Activated naive CD8-positive, alpha-beta T cell treated with anti-CD3 and anti-CD28 coated beads, Interleukin-2, amount 10 ng/mL, durations not matched to agents 7 days and 5 days (primary cell): ENCODE measurements at places on chromosomes 3 and 15. TPM values are rescaled to one million over a fixed set of nuclear protein-coding genes. Genes with fewer than 3 reads are reported as not detected.
A peak's percentile ranks its signal among the peaks of the same experiment; 100 is the strongest.

- no peak for DNase-seq
- H3K27me3 ChIP-seq, result no peaks in the 10 kb centered on the region
- no peak overlapping the region for H3K27ac ChIP-seq
Observed at GRCh38 chr3:128814519-128815317, 64.7 kb upstream of the ACAD9 start.

- no peaks in the 10 kb centered on the region for H3K27me3 ChIP-seq
- peak overlapping the region; percentile 98 for H3K4me3 ChIP-seq
- H3K27ac ChIP-seq, result peak overlapping the region; percentile 98
- H3K36me3 ChIP-seq, result peaks cover 9% of the 10 kb centered on the region
- H3K4me1 ChIP-seq, result peaks cover 32% of the 10 kb centered on the region
Observed at GRCh38 chr3:129315223-129315997, 36.7 kb downstream of the HMCES start.

DNA sequence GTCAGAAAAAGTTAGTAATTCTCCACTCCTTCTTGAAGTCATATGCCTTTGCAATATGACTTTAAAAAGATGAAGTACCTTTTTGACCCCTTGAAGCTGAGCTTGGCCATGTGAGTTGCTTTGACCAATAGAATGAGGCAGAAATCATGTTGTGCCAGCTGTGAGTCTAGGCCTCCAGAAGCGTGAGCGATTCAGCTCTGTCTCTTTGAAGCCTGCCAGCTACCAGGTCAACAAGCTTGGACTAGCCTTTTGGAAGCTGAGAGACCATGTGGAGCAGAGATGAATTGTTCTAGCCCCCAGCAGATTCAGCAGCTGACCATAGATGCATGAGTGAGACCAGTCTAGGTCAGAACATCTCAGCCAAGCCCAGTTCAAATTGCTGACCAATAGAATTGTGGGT is 69.8 kb upstream of the EOMES start:
- H3K27me3 ChIP-seq, result no peaks in the 10 kb centered on the region
- no peak overlapping the region for H3K27ac ChIP-seq
- no peak overlapping the region for H3K4me3 ChIP-seq
- H3K4me1 ChIP-seq, result peaks cover 6% of the 10 kb centered on the region
- DNase-seq, result no peak

- H3K36me3 ChIP-seq, result peaks cover 12% of the 10 kb centered on the region
- DNase-seq, result no peak
- H3K4me1 ChIP-seq, result peaks cover 68% of the 10 kb centered on the region
- peak overlapping the region; percentile 57 for H3K27ac ChIP-seq
- H3K4me3 ChIP-seq, result peak overlapping the region; percentile 41
Observed at GRCh38 chr3:71438904-71439303, 144.6 kb downstream of the FOXP1 start.

DNA sequence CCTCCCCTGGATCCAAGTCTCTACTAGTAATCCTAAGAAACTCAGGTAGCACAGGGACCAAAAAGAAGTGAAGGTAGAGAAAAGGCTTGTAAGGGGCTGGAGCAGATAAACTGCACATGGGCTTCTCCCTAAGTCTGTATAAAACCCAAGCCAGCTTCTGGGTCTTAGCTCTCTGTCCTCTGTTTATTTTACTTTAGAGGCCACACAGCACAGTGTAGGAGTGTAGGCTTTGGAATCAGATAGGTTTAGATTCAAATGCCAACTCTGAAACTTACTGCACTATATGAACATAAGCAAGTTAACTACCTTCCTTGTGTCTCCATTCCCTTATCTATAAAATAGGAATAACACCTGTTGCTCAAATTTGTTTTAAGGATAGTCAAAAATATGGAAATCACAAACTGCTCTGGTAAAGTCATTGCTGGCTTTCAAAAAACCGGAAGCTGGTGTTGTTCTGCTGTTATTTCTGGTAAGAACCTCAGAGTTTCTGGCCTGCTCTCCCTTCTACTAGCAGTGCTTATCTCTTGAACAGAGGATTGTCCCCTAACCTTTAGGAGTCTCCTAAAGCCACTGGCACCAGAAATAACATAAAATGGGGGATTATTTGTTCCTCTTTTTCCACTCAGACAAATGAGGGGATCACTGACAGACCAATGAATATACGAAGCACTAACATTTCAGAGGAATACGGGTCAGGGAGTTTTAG is 33.8 kb downstream of the PIK3R4 start:
- H3K27ac ChIP-seq, result no peak overlapping the region
- no peaks in the 10 kb centered on the region for H3K27me3 ChIP-seq
- peaks cover 4% of the 10 kb centered on the region for H3K4me1 ChIP-seq
- no peak overlapping the region for H3K4me3 ChIP-seq

- no peak overlapping the region for H3K27ac ChIP-seq
- H3K4me3 ChIP-seq, result no peak overlapping the region
- peaks cover 8% of the 10 kb centered on the region for H3K36me3 ChIP-seq
- peaks cover 58% of the 10 kb centered on the region for H3K27me3 ChIP-seq
Observed at GRCh38 chr3:46059432-46059831, 32.1 kb upstream of the XCR1 start.

GRCh38 chr3:67646586-67647234 is 7.7 kb downstream of the SUCLG2 start:
- H3K4me3 ChIP-seq, result no peak overlapping the region
- H3K36me3 ChIP-seq, result peaks cover 77% of the 10 kb centered on the region
- no peak overlapping the region for H3K27ac ChIP-seq
- H3K27me3 ChIP-seq, result no peaks in the 10 kb centered on the region
- H3K4me1 ChIP-seq, result peaks cover 21% of the 10 kb centered on the region

GRCh38 chr3:29693863-29694262 is 413.0 kb downstream of the RBMS3 start:
- H3K27ac ChIP-seq, result no peak overlapping the region
- DNase-seq, result no peak
- H3K4me3 ChIP-seq, result no peak overlapping the region
- no peaks in the 10 kb centered on the region for H3K36me3 ChIP-seq
- no peaks in the 10 kb centered on the region for H3K4me1 ChIP-seq

GRCh38 chr3:169769287-169770181 is at the start of gene ACTRT3:
Gene ACTRT3, minus strand, starts transcription at chr3:169769561. Its CDS starts 41 bp downstream, at chr3:169769520.
- DNase-seq, result peak; percentile 74
- H3K27me3 ChIP-seq, result no peaks in the 10 kb centered on the region
- H3K4me1 ChIP-seq, result peaks cover 16% of the 10 kb centered on the region
- peaks cover 1% of the 10 kb centered on the region for H3K36me3 ChIP-seq
- H3K4me3 ChIP-seq, result peak within 1 kb of the TSS; percentile 88
- peak within 1 kb of the TSS; percentile 76 for H3K27ac ChIP-seq

DNA sequence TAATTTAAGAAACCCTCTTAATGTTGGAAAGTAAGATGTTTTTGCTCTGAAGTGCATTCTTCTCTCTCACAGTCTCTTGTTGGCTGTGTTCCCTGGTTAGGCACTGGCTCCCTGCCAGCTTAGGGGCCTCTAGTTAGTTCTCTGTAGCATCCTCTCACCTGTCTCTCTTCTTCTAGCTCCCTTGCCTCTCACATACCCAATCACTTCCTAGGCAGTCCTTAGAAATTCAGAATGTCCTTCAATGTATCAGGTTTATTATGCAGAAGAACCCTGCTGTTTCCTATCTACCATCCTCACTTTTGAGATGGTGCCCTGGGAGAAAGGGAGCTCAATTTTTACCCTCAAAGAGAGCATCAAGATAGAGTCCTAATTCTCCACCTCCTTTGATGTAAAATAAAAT is 36.2 kb upstream of the CPNE4 start:
- no peak overlapping the region for H3K27ac ChIP-seq
- no peaks in the 10 kb centered on the region for H3K27me3 ChIP-seq
- no peaks in the 10 kb centered on the region for H3K4me1 ChIP-seq
- no peak overlapping the region for H3K4me3 ChIP-seq
- H3K36me3 ChIP-seq, result no peaks in the 10 kb centered on the region

- no peaks in the 10 kb centered on the region for H3K36me3 ChIP-seq
- no peak overlapping the region for H3K4me3 ChIP-seq
Observed at GRCh38 chr3:24154781-24155180, 209.7 kb downstream of the NR1D2 start.

DNA sequence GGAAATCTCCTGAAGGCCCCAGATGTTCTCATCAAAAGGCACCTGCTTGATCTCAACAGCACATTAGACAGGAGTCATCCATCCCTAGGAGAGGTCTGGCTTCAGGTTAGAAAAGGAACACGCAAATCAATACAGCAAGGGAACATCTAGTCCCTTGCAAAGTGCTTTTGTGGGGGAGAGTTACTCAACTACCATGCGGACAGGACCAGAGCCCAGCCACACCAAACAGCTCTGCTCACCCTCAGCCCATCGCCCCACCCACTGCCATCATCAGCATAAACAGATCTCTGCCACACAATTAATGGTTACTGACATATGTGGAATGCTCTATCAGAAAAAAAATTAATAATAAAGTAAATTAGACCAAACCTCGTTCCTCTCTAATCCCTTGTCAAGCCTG is 85.6 kb downstream of the MYLK start:
- H3K27me3 ChIP-seq, result peaks cover 6% of the 10 kb centered on the region
- no peak overlapping the region for H3K27ac ChIP-seq
- H3K36me3 ChIP-seq, result no peaks in the 10 kb centered on the region
- no peak overlapping the region for H3K4me3 ChIP-seq

- no peak overlapping the region for H3K4me3 ChIP-seq
- DNase-seq, result no peak
- no peaks in the 10 kb centered on the region for H3K36me3 ChIP-seq
- no peaks in the 10 kb centered on the region for H3K27me3 ChIP-seq
Observed at GRCh38 chr3:151593928-151594327, 133.1 kb upstream of the IGSF10 start.

DNA sequence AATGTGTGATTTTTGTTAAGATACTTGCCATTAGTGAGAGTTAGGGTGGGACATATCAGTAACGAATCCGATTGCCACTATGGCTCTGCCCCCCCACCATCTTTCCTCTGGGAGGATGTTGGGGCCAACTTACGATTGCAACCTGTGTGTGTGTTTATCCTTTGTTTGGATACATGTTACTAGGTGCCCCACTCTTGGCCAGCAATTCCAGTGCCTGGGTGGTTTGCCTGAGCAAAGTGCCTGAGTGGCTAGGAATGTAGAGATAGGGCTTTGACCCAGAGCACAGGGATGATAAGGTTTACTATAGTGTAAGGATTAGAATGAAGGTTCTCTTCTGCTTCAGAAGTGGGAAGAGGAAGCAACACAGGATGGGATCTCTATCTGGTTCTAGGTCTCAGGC is 231.8 kb downstream of the TP63 start:
- no peaks in the 10 kb centered on the region for H3K4me1 ChIP-seq
- no peak overlapping the region for H3K4me3 ChIP-seq
- no peak for DNase-seq
- H3K27ac ChIP-seq, result no peak overlapping the region
- H3K36me3 ChIP-seq, result no peaks in the 10 kb centered on the region

GRCh38 chr3:53803124-53803815 is 42.9 kb downstream of the CHDH start:
- H3K4me3 ChIP-seq, result no peak overlapping the region
- no peak for DNase-seq
- H3K27me3 ChIP-seq, result no peaks in the 10 kb centered on the region
- no peak overlapping the region for H3K27ac ChIP-seq
- H3K4me1 ChIP-seq, result no peaks in the 10 kb centered on the region

GRCh38 chr3:69671082-69671952 is 67.9 kb upstream of the MITF start:
- no peak overlapping the region for H3K27ac ChIP-seq
- no peak for DNase-seq
- H3K27me3 ChIP-seq, result no peaks in the 10 kb centered on the region
- no peaks in the 10 kb centered on the region for H3K36me3 ChIP-seq

GRCh38 chr3:127371846-127372245 is 84.0 kb upstream of the PRR20G start:
- H3K4me1 ChIP-seq, result no peaks in the 10 kb centered on the region
- no peak overlapping the region for H3K4me3 ChIP-seq
- no peak overlapping the region for H3K27ac ChIP-seq
- no peaks in the 10 kb centered on the region for H3K36me3 ChIP-seq
- H3K27me3 ChIP-seq, result peaks cover 3% of the 10 kb centered on the region

GRCh38 chr3:112688085-112688769 is 47.3 kb upstream of the CCDC80 start:
- H3K27me3 ChIP-seq, result peaks cover 9% of the 10 kb centered on the region
- peaks cover 8% of the 10 kb centered on the region for H3K4me1 ChIP-seq
- H3K27ac ChIP-seq, result no peak overlapping the region
- no peak overlapping the region for H3K4me3 ChIP-seq

GRCh38 chr3:152595975-152596821 is 238.7 kb upstream of the P2RY1 start:
- H3K4me3 ChIP-seq, result peak overlapping the region; percentile 37
- H3K4me1 ChIP-seq, result peaks cover 11% of the 10 kb centered on the region
- peaks cover 2% of the 10 kb centered on the region for H3K27me3 ChIP-seq
- peak overlapping the region; percentile 67 for H3K27ac ChIP-seq
- DNase-seq, result no peak

- H3K4me1 ChIP-seq, result no peaks in the 10 kb centered on the region
- no peak overlapping the region for H3K27ac ChIP-seq
- DNase-seq, result no peak
- no peaks in the 10 kb centered on the region for H3K36me3 ChIP-seq
Observed at GRCh38 chr3:175956964-175957363, 1097.8 kb downstream of the NAALADL2 start.

- peaks cover 25% of the 10 kb centered on the region for H3K27me3 ChIP-seq
- no peaks in the 10 kb centered on the region for H3K4me1 ChIP-seq
- no peaks in the 10 kb centered on the region for H3K36me3 ChIP-seq
- no peak overlapping the region for H3K27ac ChIP-seq
Observed at GRCh38 chr15:57432141-57432741, 55.9 kb downstream of the CGNL1 start.

DNA sequence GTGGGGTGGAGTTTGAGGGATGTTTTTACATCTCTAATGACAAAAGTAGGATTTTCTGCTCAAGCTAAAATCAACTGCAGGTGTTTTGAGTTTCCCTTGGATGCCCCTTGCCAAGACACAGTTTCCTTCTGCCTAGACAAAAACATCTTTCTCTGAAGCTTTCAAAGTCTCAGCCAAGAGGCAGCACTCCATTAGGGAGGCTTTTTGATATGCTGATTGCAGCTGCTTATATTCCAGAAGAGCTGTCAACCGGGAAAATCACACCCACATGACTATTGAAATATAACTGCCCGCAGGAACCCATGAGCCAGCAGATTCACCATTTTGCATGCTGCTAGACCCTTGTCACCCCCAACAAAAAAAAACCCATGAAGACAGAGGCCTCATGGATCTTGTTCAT is 27.5 kb upstream of the ZNF148 start:
- H3K27me3 ChIP-seq, result peaks cover 21% of the 10 kb centered on the region
- peaks cover 3% of the 10 kb centered on the region for H3K36me3 ChIP-seq
- H3K4me3 ChIP-seq, result no peak overlapping the region
- no peak overlapping the region for H3K27ac ChIP-seq
- H3K4me1 ChIP-seq, result peaks cover 4% of the 10 kb centered on the region

GRCh38 chr3:190526787-190527762 is 13.2 kb downstream of the IL1RAP start:
- H3K4me3 ChIP-seq, result no peak overlapping the region
- H3K4me1 ChIP-seq, result peaks cover 3% of the 10 kb centered on the region
- peaks cover 20% of the 10 kb centered on the region for H3K36me3 ChIP-seq
- no peak for DNase-seq

The PIERCE2 gene
- total RNA-seq, result not detected

The STRIT1 gene
- total RNA-seq, result not detected

The EPHB3 gene
- total RNA-seq, result not detected

The MGLL gene
- total RNA-seq, result 2.1 TPM

The RHCG gene
- not detected for total RNA-seq

The GNAT1 gene
- not detected for total RNA-seq

The ALCAM gene
- 8.1 TPM for total RNA-seq

The UROC1 gene
- not detected for total RNA-seq

The CDAN1 gene
- 35.7 TPM for total RNA-seq

The CD276 gene
- total RNA-seq, result 1.8 TPM
